NCI-H1092 treated with DMSO at 0.1 percent for 48 hours (cell line): ENCODE measurements at places on chromosomes 1 and 21.
A peak's percentile ranks its signal among the peaks of the same experiment; 100 is the strongest.

DNA sequence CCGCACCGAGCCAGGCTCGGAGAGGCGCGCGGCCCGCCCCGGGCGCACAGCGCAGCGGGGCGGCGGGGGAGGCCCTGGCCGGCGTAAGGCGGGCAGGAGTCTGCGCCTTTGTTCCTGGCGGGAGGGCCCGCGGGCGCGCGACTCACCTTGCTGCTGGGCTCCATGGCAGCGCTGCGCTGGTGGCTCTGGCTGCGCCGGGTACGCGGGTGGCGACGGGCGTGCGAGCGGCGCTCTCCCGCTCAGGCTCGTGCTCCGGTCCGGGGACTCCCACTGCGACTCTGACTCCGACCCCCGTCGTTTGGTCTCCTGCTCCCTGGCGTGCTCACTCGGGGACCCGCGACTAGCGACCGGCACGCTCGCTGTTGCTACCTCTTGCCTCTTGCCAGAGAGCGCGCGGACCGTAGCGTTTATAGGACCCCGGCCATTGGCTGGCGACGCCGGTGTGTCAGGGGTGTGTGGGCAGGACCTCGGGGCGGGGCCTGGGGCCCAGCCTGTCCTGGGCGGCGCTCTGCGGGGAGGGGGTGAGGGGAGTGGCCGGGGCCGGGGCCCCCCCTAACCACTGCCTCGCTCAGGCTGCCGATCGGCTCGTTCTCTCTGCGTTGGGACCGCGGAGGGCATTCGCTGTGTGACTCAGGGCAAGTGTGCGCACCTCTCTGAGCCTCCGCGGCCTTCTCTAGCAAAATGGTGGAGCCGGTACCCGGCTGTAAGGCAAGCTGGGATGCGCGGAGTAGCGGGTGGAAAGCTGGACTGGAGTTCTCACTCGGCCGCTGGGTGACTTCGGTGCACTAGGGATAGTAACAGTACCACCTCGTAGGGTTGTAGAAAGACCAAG is at the start of gene SLC2A1:
SLC2A1 (minus strand) TSS at position 381 of the 832 bp plus-strand sequence; CDS start at position 164, 217 bp downstream.
- DNase-seq = peak; percentile 92

DNA sequence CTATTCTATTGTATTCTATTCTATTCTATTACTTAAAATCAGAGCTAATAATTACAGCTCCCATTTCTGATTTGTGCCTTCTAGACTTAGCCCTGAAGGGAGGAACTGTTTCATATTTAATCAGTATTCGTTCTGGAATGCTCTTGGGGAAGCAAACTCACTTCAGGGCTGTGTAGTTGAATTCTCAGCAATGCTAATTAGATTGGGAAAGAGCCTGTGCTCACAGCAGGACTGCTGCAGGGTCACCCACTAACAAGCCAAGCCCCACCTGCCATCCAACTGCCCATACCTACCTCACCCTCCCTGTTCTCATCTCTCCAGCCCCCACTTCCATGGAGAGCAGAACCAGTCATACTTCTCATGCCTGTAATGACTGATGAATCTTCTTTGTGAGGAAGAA is 464.2 kb downstream of the PTPRU start:
- no peak for DNase-seq

DNA sequence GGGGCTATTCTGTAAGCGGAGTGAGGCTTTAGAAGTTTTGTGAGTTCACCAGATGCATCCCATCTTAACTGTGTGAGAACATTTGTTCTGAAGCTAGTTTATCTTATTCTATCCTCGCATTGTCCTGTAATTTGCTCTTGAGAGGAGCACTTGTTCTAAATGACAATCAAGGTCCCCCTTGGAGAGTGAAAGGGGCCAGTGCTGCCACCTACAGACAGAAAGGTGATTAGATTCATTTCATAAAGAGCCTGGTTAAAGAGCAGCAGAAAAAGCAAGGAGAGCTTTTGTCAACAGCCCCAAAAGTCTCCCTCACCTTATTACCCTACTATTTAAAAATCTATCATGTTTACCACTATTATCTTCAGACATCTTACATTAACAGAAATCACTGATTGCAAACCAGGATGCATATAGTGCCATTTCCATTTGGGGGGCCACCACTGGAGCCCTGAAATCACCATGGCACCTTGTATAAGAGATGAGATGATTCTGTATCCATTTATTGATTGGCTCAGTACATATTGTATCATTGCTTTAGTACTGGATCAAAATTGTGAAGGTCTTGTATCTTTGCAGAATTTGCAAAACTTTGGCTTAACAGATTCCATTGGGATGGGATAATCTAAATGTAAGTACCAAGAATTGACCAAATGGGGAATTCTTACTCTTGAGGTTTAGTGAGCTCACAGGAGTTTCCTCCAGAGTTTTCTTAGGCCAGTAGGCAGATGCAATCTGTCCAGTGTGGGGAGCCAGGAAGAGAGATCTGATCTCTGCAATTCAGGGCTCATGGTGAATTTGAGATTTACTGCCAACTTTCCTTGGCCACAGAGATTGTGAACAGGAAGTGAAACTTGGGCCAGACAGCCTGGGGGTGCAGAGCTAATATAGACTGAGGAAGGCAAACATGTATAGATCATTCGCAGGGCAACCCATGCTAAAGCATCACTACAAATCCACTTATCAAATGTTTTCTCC is 64.3 kb upstream of the TRABD2B start:
- DNase-seq = peak; percentile 52

GRCh38 chr1:236137285-236137852 is 5.0 kb upstream of the GPR137B start:
- no peak for DNase-seq

DNA sequence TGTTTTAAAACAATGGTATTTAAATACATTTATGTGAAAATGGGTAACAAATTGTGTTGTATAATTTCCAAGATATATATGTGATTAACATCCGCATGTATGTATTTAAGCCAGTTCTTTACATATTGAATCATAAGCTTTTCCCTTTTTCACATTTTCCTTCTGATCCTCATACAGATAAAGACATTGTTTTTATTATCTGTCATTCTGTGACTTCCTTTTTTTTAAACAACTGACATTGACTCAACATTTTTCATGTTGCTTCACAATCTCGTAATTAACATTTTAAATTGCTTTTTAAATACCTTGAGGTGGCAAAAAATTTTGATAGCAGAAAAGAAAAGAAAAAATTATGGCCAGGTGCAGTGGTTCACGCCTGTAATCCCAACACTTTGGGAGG is 1.4 kb downstream of the STXBP3 start:
- DNase-seq = no peak

- no peak for DNase-seq
These were observed 189.0 kb downstream of the CENPF start for GRCh38 chr1:214791961-214792360.

DNA sequence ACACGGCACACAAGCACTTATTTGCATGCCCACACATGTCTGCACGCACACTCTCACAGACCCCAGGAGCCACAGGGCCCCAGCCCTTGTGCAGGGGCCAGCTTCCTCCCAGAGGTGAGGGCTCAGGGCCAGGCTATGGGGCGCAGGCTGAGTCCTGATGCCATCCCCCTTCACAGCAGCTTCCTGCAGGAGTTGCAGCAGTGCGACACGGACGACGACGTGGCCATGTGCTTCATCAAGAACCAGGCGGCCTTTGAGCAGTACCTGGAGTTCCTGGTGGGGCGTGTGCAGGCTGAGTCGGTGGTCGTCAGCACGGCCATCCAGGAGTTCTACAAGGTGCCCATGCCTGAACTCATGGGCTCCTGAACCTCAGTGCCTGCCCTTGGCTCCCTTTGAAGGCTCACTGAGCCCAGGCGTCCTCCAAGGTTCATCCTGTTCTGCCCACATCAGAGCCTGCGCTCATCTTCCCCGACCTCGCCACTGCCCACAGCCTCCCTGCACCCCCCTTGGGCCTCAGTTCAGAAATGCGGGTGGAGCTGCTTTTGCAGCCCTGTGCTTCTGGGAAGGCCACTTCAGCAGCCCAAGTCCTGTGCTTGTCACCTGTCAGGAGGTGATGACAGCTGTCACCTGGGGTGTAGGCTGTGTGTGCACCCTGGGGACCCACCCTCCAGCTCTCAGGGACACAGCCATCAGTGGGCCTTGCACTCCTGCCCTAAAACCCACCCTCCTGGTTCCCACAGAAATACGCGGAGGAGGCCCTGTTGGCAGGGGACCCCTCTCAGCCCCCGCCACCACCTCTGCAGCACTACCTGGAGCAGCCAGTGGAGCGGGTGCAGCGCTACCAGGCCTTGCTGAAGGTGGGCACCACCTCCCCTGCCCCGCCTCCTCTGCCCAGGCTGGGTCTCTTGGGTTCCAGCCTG is 66.6 kb downstream of the TRIM11 start:
- no peak for DNase-seq

DNA sequence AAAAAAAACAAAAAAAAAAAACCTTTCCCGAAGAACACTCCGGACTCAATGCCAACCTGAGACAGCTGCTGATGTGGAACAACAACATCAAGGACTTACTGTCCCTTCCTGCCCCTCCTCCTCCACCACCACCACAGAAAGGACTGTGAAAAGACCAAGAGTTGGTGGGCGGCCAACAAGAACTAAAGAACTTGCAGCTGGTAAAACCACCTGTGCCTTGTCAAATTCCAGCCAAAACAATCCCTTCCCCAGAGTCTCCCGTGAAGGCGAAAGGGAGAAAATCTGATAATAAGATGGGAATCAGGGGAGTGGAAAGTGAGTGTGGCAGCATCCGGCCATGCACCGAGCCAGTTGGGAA is 88.9 kb downstream of the PROX1 start:
- DNase-seq = peak; percentile 41

DNA sequence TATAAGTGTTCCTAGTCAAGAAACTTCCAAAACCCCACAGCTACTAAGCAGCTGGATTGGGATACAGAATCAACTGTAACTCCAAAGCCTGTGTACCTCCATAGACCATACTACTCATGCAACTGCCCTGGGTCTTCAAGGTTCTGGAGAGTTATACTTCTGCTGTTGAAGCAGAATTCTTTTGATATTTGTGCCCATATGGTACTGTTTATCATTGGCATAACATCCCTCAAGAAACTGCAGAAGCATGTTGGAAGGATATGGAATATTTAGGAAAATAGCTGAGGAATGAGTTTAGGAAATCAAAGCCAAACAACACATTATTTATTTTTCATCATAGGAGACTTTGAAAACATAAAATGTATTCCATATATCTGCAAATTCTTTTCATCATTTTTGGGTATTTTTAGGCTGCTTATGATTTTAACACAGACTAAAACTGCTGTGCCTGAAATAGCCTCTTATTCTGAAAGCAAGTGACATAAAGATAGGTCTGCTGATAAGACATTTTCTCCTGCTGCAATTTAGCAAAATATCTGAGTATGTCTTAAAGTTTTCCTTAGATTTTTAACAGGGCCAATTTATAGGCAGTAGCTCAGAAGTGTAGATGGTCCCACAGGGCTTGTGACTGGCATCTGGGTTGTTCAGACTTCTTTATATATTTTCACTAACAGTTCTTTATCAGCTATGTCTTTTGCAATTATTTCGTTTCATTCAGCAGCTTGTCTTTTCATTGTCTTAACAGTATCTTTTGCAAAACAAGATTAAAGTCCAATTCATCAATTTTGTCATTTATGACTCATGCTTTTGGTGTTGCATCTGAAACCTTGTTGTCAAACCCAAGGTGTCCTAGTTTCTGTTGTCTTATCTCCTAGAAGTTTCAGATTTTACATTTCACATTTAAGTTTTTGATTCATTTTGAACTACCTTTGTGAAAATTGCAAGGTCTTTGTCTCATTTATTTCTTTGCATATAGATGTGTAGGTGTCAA is 41.1 kb upstream of the ZNF124 start:
- DNase-seq = no peak

GRCh38 chr1:64846573-64847430 is 101.9 kb downstream of the RAVER2 start:
- DNase-seq = no peak
